ENCODE measurements at places on chromosomes 2 and 18. TPM values are rescaled to one million over a fixed set of nuclear protein-coding genes. Genes with fewer than 3 reads are reported as not detected.

ROCK2 gene
- total RNA-seq: 19.4 TPM

ACADL gene
- total RNA-seq: not detected

NT5DC4 gene
- total RNA-seq: not detected

GPBAR1 gene
- total RNA-seq: 0.82 TPM

C1GALT1C1L gene
- 0.19 TPM for total RNA-seq

RTN4 gene
- total RNA-seq: 71.6 TPM

RBMS1 gene
- total RNA-seq: 54.9 TPM
